ENCODE measurements at places on chromosomes 7 and 10.
A peak's percentile ranks its signal among the peaks of the same experiment; 100 is the strongest.

GRCh38 chr10:103203466-103203865, 10.4 kb upstream of the NT5C2 start:
- DNase-seq, result no peak

DNA sequence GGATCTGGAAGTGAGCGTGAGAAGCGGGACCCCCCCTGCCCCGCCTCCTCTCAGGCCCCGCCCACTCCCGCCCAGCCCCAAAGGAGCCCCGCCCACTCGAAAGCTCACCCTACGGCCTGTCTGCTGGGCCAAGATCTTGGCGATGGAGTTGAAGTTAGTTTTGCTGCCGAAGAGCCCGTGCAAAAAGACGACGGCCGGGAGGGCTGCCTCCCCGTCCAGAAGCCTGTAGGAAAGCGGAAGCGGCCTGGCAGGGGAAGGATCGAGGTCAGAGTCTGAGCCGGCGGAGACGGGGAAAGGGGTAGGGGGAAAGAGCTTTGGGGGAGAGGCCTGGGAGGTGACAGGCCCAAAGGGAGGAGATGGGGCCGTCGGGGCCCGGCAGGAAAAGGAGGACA, 386 bp downstream of the ABHD11 start:
- DNase-seq, result peak; percentile 57

DNA sequence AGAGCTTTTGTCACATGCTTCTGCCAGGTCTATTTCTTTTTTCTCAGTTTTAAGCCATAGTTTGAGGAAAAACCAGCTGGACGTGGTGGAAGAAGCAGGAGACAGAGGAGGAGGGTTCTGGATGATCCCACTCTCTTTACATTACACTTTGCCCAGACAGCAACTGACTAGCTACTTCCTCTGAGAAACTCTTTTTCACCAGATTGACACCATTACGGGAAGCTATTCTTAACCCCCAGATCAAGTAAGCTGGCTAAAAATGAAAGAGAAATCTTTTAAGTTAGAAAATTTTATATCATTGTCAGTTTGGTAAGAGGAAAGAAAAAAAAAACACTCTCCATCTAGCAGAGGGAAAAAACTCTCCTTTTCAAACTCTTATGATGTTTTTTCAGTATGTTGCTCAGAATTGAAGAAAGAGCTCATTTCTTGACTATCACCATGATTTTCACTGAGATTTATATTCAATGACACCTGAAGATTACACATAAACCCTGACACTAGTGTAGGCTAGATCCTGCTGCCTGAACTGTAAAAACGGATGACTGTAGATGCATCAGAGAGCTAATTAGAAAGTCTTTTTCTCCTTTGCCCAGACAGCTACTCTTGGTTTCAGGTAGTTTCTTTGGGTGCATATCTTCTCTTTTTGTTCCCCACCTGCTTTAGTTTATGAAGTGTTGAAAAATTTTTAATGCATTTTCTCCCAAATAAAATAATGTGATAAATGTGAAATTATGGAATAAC, 203.1 kb downstream of the TFEC start:
- no peak for DNase-seq

DNA sequence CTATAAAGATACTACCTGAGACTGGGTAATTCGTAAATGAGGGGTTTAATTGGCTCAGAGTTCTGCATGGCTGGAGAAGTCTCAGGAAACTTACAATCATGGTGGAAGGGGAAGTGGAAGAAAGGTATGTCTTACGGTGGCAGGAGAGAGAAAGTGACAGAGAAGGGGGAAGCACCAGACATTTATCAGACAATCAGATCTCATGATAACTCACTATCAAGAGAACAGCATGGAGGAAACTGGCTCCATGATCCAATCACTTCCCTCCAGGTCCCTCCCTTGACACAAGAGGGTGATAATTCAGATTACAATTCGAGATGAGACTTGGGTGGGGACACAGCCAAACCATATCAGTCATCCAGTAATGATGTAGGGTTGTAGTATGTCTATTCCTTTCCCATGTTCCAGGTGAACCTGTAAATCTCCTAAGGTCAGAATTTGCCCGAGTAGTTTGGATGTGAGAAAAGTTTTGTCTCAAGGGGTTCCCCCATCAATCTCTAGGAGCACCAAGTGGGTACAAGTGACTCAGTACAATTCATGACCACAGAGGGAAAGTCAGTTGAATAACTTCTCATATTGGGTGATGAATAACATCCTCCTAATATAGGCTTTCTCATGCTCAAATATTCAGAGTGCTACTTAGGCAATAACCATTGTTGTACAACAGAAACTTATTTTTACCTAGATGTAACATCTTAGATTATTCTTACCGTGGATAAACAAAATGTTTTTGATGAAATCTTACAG, 39.7 kb upstream of the MTPN start:
- no peak for DNase-seq

GRCh38 chr7:17227766-17228490, 70.5 kb upstream of the AHR start:
- DNase-seq, result no peak

- DNase-seq, result no peak
Observed at GRCh38 chr7:22173685-22174573, 183.0 kb downstream of the RAPGEF5 start.

DNA sequence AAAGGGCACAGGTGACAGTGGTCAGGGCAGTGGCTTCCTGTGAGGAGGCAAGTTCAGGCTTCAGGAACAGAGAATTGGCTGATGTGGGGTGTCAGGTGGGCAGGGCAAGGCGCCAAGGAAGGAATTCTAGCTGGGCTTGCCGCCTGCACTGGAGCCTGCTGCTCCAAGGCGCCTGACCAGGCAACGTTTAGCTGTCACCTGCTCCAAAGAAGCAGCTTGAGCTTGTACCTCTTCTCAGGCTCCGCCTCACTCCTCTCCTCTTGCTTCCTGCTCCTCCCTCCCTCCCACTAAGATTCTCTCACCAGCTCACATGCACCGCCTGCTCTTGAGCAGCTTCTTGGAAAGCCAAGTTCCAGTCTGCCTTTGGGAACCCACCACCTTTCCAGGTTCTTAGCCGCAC, 187.4 kb upstream of the GRB10 start:
- no peak for DNase-seq

DNA sequence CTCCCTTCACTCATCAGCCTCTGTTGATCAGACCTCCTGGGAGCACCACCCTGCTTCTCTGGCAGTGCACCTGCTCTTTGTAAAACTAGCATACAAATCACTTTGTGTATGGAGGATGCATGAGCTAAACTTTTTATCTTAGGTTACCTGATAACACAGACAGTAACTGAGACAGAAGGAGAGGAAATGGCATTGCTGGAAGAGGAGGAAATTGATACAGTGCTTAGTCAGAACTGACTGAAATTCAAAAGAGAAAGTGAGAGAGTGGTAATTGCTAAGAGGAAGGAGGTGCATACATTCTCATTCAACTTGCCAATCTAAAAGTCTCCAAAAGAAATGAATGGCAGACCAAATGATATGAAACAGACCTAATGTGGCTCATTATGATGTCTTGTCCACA, 1120.7 kb downstream of the GATA3 start:
- no peak for DNase-seq

- no peak for DNase-seq
Observed at GRCh38 chr7:70383066-70383782, 748.7 kb upstream of the GALNT17 start.

DNA sequence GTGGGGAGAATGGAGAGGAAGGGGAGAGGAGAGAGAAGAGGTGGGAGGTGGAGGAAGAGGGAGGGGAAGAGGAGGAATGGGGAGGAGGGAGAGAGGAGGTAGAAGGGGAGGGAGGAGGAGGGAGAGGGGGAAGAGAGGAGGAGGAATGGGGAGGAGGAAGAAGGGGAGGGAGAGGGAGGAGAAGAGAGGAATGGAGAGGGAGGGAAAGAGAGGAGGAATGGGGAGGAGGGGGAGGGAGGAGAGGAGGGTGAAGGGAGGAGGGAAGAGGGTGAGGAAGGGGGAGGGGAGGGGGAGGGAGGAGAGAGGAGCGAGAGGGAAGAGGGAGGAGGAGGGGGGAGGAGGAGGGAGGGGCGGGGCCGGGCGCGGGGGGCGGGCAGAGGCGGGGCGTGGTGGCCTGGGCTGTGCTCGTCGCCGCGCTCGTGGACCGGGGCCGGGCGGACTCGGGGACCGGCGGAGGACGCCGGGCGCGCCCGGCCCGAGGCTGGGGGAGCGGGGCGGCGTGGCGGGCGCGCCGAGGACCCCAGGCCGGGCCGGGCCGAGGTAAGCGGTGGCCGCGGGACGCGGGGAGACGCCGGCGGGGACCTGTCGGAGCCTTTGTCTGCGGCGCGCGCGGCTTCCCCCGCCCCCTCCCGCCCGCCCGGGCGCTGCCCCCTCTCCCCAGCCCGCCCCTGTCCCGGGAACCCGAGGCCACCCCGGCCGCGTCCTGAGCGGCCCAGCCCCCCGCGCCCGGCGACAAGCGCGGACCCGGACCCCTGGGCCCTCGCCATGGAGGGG, at the start of gene SLC29A4:
SLC29A4 (plus strand) TSS at position 401 of the 774 bp plus-strand sequence. CDS start 4,874 bp downstream, outside the sequence.
- no peak for DNase-seq

GRCh38 chr10:21203473-21204107, 306.5 kb upstream of the NEBL start:
- no peak for DNase-seq

DNA sequence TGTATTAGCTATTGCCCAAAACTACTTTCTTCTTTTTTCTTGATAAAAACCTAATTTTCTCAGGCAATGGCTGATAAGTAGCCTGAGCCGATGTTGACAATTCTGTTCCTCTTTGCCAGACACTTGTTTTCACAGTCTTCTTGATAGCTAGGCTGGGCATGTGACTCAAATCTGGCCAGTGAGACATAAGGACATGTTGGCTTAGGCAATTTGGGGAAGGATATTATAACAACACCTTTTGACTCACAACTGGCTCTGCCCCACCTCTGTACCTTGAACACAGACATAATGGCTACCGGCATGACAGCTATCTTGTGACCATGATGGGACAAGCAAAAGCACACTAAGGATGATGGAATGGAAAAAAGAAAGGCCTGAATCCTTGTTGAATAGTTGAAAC, 72.9 kb upstream of the GPR22 start:
- DNase-seq, result no peak

GRCh38 chr10:66811211-66811610, 114.6 kb upstream of the LRRTM3 start:
- no peak for DNase-seq

DNA sequence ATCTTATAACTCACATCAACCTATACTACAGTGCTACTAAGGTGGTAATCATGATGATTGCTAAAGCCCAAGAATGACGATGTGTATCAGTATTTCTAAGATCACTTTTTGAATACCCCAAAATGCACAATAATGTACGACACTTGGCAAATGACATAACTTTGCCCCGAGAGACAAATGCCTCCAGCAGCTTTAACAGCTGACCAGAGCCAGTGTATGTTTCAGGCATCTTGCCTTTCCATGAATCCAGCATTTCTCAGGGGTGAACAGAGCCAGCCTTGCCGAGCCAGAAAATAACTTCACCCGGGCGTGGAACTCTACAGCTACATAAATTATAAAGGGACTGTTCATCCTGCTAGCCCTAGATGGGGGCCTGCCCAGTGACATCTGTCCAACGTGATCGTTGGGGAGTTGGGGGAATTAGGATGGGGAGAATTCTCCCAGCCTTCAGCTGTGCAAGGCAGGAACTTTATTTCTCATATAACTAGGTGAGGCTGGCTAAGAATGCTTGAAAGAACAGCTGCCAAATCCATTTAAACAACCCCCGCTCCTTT, 1.8 kb downstream of the IGFBP3 start:
- DNase-seq, result no peak

DNA sequence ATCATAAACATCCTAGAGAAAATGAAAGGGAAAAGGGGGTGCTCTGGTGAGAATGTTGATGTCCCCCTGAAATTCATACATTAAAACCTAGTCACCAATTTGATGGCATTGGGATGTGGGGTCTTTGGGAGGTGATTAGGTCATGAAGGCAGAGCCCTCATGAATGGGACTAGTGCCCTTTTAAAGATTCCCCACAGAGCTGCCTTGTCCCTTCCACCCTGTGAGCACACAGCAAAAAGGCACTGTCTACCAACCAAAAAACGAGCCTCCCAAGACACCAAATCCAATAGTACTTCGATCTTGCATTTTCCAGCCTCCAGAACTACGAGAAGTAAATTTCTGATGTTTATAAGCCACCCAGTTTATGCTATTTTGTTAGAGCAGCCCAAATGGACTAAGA, 47.6 kb downstream of the OSBPL3 start:
- DNase-seq, result no peak

- DNase-seq, result no peak
Observed at GRCh38 chr10:112969542-112969941, 19.5 kb downstream of the TCF7L2 start.

DNA sequence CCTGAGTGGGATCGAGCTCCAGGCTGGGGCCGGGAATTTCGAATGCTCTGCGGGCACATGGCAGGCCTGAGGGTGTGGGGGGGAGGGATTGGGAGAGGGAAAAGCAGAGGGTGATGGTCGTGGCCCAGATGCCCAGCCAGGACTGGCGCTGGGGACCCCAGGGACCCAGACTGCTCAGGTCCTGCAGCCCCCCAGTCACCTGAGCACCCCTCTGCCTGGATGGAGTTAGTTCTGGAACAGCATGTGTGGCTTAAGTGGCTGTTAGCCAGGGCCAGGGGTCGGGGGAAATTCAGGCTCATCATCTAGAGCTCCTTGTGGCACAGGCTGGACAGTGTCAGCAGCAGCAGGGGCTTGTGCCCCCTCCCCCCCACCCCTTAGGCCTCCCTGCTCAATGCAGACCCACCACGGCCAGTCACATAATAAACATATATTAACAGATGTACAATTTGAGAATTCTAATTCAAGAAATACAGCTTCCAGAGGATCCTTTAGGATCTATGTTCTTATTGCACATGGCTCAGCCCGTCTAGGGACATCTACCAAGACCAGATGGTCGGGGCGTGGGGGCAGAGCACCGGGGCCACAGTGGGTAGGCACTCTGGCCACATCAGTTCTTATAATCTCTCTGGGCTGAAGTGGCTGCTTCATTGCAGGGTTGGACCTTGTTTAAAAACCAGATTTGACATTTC, 22.2 kb downstream of the DNAJB12 start:
- DNase-seq, result no peak

DNA sequence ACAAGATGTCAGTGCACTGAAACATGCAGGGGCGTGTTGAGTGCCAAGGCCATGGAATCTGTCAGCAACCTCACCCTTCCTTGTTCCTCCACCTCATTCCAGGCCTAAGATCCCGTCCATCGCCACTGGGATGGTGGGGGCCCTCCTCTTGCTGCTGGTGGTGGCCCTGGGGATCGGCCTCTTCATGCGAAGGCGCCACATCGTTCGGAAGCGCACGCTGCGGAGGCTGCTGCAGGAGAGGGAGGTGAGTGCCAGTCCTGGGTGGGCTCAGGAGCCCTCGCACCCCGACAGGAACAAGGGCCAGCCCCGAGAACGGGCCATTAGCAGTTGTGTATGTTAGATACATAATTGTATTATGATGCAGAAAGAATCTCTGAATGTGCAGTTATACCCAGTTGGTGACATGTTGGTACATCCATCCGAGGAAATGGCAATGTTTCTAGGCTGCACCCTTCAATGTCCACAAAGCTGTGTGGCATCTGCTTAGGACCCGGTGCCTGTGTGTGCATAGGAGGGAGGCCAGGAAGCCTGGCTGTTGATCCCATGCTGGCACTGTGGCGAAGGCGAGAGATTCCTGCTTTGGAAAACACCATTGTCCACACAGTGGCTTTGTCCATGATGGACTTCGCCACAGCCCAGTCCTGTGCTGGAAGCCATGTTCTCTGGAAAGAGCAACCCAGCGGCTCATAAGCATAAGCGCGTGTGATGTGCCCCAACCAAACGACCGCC, 154.2 kb downstream of the EGFR start:
- no peak for DNase-seq

GRCh38 chr10:45374350-45375052, 485 bp downstream of the ALOX5 start:
- no peak for DNase-seq

- DNase-seq, result no peak
Observed at GRCh38 chr7:51123322-51124019, 193.1 kb downstream of the COBL start.

GRCh38 chr7:55552320-55553023, 19.8 kb downstream of the VOPP1 start:
- DNase-seq, result no peak

Data from stimulated activated CD4-positive, alpha-beta T cell treated with anti-CD3 and anti-CD28 coated beads, Interleukin-1b, Interleukin-23, amount 100 ng/mL, for 1 hour (primary cell).